ENCODE measurements at places on chromosomes 7 and 10.

DNA sequence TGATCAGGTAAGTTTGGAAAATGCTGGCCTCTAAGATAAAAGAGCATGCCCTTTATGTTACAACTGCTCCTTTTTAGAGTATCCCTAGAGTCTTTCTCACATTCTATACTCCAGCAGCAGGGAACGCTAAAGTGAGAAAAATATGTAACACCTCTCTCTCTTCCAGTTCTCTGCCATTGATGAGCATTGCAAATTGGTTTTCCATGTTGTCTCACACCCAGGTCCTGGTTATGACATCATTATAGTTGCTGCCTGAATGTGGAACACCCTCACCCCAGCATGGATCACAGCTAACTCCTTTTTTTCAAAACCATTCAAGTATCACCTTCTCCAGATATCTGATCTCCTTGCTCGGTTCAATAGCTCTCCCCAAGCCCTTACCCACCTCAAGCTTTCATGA is 84.4 kb downstream of the DGKI start:
- DNase-seq = no peak

DNA sequence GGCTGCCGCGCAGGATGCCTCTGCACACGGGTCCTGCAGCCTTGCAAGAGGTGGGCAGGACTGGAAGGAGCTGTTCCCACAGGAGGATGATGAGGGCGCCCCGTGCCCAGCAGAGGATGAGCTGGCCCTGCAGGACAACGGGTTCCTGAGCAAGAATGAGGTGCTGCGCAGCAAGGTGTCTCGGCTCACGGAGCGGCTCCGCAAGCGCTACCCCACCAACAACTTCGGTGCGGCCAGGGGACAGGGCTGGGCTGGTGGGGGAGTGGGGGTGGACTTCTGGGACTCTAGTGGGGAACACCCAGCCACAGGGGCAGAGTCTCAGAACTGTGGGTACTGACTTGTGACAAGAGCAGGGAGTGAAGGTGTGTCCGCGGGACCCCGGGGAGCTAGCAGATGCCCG is 16.0 kb downstream of the ZFYVE27 start:
- DNase-seq = no peak

DNA sequence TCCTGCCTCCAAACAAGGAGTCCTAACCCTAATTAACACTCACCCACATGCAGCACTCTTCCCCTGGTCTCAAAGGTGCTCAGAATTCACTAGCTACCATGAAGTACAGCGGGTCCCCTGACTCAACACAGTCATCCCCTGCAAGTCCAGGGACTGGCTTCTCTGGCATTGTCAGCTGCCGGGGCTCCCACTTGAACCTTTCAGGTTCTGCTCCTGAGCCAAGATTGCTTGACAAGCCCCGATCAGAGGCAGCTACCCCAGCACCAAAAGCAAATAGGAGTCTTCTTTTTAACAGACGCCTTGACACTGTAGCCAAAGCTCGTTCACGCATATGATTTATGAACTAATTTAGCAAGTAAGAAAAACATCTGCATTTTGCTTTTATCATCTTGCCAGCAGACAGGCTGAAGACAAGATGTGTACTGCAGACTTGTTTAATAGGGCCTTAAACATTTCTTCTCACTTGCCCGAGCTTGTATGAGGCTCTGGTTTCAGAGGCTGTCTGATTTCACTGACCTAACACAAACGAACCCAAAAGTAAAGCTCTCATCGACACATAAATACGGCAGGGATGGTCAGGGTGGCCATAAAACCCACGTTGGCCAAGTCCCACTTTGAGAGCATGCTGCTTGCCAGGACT is 67.6 kb upstream of the ADAM12 start:
- DNase-seq = no peak

- DNase-seq = no peak
Observed at GRCh38 chr10:23656735-23657134, 217.9 kb downstream of the OTUD1 start.

GRCh38 chr10:132193907-132194552 is 7.3 kb downstream of the DPYSL4 start:
- DNase-seq = peak; percentile 36

DNA sequence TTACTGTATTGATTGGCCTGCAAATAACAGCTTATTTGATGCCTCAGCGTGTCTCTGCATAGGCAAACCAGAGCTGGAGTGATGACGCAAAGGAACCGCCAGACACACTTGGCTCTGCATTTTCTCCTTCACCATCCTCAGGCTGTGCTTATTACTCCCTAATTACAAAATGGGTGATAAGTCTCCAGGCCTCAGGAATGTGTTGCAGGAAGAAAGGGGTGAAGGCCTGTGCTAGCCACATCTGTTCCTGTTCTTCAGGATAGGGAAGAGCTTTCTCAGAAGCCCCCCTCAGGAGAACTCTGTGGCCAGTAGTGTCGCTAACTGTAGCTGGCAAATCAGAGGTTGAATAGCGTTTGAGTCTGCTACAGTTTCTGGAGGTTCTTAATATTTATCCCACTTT is 5.1 kb downstream of the TDRD1 start:
- no peak for DNase-seq

- DNase-seq = no peak
Observed at GRCh38 chr10:124646483-124647352, 97.5 kb downstream of the FAM53B start.

DNA sequence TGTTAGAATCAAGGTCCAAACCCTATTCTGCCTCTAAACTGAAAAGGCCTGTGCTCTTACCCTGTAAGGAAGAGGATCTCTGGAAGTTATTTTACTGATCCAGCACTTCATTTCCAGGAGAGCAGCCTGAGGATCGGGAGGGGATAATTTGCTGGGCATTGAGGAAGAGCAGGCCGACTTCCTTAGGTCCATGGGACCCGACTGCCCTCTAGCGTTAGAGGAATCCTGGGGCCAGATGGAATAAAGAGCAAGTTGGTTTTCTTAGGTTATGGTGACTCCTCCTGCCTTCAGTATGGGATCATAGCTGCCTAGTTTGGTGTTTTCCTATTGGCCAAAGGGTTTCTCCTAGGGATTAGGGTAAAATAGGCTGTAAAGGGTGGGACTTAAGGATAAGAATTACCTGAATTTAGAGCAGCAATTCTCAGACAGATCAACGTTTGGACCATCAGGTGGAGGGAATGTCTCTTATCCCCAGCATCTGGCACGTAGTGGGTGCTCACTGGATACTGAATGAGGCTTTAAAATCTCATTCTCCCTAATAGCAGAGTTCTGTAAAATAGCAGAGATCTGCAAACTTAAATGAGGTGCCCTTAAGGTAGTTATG is 40.0 kb upstream of the SORBS1 start:
- peak; percentile 23 for DNase-seq

DNA sequence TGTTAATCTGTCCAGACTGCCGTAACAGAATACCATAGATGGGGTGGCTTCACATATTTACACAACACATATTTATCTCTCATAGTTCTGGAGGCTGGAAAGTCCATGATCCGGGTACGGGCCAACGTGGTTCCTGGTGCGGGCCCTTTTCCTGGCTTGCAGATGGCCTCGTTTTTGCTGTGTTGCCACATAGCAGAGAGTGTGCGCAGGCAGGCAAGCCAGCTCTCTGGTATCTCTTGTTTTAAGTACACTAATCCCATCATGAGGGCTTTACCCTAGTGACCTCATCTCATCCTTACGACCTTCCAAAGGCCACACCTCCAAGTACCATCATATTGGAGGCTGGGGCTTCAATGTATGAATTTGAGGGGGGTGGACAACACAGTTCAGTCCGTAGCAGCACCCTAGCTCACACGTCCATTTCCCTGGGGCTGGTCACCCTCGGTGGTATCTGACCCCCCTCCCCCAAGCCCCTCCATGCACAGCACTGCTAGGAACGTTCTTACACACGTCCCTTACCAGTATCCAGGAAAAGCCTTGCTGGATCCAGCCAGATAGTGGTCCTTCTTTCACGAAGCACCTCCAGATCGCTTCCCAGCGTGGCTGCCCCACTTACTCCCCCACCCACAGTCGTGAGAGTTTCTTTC is 21.5 kb downstream of the CUX1 start:
- DNase-seq = no peak

GRCh38 chr7:72924386-72924732 is 536 bp upstream of the POM121 start:
- DNase-seq = no peak

- DNase-seq = no peak
Observed at GRCh38 chr10:126255313-126255712, 133.0 kb downstream of the ADAM12 start.

DNA sequence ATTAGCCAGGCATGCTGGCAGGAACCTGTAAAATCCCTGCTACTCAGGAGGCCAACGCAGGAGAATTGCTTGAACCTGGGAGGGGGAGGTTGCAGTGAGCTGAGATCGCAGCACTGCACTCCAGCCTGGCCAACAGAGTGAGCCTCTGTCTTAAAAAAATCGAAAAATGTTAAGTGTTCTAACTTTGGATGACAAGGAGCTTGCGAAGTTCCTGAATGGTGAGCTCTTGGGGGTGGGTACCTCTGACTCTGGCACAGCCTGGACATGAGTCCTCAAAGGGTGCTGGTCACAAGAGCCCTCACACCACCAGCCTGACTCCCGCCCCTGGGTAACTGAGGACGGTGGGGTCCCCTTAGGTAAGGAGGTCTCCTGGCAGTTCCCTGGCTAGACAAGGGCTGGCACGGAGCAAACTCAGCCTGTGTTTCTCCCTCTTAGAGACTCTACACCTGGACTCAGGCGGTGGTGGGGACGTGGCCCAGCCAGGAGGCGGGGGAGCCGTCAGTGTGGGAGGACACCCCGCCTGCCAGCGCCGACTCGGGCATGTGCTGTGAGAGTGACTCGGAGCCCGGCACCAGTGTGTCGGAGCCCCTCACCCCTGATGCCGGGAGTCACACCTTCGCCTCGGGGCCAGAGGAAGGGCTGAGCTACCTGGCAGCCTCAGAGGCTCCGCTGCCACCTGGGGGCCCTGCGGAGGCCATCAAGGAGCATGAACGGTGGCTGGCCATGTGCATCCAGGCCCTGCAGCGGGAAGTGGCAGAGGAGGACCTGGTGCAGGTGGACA is 24.1 kb downstream of the AMZ1 start:
- no peak for DNase-seq

- no peak for DNase-seq
Observed at GRCh38 chr7:77862691-77863090, 64.1 kb downstream of the PHTF2 start.

GRCh38 chr10:32317795-32318357 is 29.1 kb downstream of the EPC1 start:
- DNase-seq = no peak

DNA sequence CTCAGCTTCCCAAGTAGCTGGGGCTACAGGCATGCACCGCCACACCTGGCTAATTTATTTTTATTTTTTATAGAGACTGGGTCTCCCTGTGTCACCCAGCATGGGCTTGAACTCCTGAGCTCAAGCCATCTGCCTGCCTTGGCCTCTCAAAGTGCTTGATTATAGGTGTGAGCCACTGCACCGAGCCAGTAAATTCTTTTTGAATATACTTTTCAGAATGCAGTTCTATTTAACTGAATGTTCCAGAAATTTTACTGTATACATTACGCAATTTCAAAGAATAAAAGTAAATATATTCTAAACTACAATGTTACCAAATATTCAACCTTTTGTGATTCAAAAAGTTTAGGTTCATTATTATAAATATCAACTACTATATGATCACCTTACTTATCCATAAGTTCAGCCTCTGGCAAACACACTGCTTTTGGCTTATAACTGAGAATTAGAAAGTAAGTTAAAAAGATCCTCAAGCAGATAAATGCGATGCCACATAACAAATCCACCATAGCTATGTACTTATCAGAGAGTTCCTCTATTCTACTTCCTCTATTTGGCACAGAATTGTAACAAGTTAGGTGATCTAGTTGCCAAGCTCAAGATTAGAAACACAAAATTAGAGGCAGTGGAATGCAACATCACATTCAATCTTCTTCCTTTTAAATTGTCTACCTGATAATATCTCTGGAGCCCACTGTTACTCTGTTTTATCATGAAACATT is 118.2 kb downstream of the ANK3 start:
- no peak for DNase-seq

DNA sequence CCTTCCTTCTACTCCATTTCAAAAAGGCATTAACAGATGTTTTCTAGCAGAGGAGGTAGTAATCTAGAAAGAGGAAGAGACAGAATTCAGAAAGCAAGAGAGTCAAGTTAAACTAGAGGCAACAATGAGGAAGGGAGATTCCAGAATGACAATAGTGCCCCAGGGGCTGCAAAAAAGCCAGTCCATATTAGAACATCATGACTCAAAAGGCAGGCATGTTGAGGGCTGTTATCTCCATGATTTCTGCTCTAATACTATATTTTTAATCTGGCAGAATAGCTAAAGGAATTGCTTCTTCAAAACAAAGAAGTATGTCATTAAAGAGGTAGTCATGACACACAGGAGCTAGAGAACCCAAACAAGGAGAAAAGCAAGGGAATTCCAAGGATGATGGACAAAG is 599.6 kb downstream of the INHBA start:
- no peak for DNase-seq

DNA sequence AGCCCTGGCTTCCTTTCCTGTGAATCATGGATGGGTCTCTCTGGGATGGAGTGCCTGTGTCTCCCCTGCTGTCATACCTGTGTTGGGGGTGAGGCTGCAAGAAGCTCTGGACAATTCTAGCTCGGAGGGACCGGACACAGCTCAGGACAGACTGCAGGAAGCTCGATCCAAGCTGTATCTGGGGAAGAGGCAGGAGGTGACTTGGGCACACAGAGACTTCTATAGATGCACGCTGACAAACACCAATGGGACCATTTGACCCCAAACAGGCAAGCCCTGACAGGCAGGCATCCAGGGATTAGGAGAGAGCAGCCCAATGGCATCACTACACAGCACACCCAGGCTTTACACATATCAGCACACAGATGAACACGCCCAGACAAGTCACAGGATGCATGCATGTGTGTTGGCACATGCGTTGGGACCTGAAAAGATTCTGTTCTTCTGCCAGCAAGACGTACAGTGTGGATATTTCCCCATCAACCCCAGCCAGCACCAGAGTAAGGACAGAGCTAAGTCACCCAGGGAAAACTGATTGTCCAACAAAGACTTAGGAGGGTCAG is 4.5 kb downstream of the LLCFC1 start:
- no peak for DNase-seq

- DNase-seq = no peak
Observed at GRCh38 chr10:51804866-51805265, 105.5 kb upstream of the CSTF2T start.

GRCh38 chr7:74713567-74713966 is 56.0 kb downstream of the GTF2I start:
- no peak for DNase-seq

GRCh38 chr10:124554085-124554858 is 92.6 kb downstream of the LHPP start:
- DNase-seq = no peak

DNA sequence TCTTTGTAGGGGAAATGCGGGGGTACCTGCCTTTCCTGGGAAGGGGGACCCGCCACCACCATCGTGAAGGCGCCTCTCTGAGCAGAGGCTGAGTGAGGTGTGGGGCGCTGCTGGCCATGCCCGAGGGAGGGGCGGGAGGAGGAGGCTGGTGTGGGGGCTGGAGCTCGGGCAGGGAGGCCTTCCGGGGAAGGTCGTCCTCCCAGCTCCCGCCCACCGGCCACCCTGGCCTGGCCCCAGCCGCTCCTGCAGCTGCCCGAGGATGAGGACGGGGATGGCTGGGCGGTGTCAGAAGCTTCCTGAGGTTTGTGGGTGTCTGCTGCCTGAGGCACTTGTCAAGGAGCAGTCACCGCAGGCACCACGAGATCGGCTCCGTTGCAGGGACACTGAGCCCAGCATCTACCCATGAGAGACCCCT is 11.4 kb downstream of the PWWP2B start:
- DNase-seq = no peak

- DNase-seq = no peak
Observed at GRCh38 chr7:94250987-94251386, 143.7 kb upstream of the COL1A2 start.

GRCh38 chr7:91293840-91294239 is 29.6 kb downstream of the FZD1 start:
- no peak for DNase-seq

GRCh38 chr10:71888248-71888622 is 37.2 kb upstream of the PSAP start:
- no peak for DNase-seq

Data from stimulated activated CD4-positive, alpha-beta T cell treated with anti-CD3 and anti-CD28 coated beads, Interleukin-4, amount 100 ng/mL, for 48 hours (primary cell).